IMR-90 (cell line): ENCODE measurements at places on chromosomes 2 and 18. TPM values are rescaled to one million over a fixed set of nuclear protein-coding genes. Genes with fewer than 3 reads are reported as not detected.

DNA sequence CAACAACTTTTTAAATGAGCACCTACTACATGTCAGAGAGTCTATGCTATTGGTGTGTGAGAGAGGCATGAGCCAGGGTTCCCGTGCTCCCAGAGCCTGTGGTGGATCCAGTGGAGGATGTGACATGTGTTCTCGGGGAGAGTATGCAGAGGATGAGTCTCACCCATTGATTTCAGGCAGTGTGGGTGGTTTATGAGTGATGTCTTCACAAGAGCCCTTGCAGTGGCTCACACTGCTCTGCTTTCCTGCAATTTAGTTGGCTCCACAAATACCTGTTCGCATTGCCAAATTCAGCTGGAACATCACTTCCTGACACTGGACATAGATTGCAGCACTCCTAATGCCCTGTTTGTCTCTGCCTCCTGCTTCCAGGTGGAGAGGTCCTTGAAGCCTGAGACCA is 243.6 kb upstream of the CXCR4 start:
- DNase-seq = no peak

DNA sequence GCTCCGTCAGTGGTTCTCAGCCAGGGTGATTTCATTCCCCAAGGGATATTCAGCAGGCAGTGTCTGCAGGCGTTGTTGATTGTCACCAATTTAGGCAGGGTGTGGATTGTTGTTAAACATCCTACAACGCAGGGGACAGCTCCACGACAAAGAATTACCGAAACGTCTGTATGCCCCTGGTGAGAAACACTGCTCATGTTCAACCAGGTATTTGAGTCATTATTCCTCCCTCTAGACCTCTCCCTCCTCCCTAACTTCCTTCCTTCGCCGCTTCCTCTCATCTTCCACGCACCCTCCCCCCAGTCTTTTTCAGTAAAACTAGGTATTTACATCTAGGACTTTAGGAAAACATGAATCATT is 50.8 kb downstream of the NCK2 start:
- no peak for DNase-seq

GRCh38 chr2:63012541-63012940 is 38.1 kb upstream of the OTX1 start:
- DNase-seq = peak; percentile 61

- no peak for DNase-seq
Observed at GRCh38 chr2:109211315-109211714, 82.3 kb downstream of the SH3RF3 start.

- DNase-seq = no peak
Observed at GRCh38 chr18:62648045-62648678, 67.2 kb upstream of the PHLPP1 start.

- DNase-seq = peak; percentile 1
Observed at GRCh38 chr2:156687715-156688114, 251.5 kb downstream of the GPD2 start.

DNA sequence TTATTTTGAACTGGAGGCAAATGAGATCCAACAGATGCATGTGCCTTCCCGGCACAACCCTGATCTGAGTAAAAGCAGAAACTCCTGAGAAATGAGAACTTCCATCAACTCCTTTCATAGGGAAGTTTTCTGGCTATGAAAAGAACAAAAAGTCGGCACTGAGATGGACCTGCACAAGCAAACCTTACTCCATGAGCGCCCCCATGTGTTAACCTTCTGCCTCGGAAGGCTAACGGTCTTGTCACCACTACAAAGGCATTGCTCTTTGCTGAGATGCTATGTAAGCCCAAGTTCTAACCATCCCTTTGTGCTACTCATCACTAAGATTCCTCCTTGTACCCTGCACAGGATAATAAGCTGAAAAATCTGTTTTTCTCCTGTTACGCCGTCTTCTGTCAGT is 57.3 kb upstream of the SULT1C3 start:
- DNase-seq = no peak

- no peak for DNase-seq
Observed at GRCh38 chr18:32335228-32335627, 135.5 kb downstream of the GAREM1 start.

GRCh38 chr2:64327510-64328414 is 126.2 kb upstream of the LGALSL start:
- no peak for DNase-seq

DNA sequence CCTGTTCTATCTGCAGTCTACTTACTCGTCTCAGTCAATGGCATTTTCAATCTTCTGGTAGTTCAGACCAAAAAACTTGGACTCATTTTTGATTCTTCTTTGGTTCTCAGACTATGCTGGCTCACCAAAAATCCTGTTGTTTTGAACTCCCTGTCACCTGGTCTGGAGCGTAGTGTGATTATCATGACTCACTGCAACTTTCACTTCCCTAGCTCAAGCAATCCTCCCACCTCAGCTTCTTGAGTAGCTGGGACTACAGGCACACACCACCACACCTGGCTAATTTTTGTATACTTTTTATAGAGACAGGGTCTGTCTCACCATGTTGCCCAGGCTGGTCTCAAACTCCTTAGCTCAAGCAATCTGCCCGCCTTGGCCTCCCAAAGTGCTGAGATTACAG is 163.3 kb upstream of the CDH7 start:
- no peak for DNase-seq

- no peak for DNase-seq
Observed at GRCh38 chr2:236646441-236646840, 76.8 kb downstream of the ACKR3 start.

- no peak for DNase-seq
Observed at GRCh38 chr2:128436479-128437203, 118.0 kb upstream of the HS6ST1 start.

- DNase-seq = no peak
Observed at GRCh38 chr18:11148680-11149440, 509 bp downstream of the PIEZO2 start.

DNA sequence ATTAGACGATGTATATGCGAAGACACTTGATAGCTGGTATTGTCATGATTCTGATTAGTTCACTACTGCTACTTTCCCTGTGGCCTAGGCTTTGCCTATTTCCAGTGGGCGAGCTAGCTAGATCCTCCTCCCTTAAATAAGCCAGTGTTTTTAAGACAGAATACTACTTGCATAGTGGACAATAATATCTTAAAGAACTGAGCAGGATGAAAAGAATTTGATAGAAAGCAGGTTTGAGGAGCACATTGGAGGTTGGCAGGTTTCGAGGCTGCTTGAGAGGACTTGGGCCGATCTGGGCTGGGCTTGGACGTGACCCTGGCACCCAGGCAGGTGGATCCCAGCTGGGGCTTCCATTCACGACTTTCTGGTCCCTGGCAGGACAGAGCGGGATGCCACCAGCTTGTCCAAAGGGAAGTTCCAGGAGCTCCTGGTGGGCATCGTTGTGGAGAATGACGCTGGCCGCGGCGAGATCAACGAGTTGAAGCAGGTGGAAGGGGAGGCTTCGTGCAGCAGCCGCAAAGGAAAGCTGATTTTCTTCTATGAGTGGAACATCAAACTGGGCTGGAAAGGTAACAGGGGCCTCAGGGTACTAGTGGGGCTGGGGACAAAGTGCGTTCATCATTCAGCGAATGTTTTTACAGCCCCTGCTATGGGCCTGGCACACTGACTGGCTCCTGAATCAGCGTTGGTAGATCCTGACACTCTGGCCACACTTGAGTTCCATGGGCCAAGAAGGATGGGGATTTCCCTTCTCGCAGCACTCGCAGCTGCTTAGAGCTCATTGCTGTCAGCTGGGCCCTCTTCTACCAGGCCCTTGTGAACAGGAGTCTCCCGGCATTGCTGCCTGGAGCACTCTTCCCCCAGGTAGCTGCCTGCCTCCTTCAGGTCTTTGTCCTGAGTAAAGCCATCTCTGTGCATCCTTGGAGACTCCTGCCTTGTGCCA is 16.9 kb downstream of the C2orf74 start:
- peak; percentile 61 for DNase-seq

DNA sequence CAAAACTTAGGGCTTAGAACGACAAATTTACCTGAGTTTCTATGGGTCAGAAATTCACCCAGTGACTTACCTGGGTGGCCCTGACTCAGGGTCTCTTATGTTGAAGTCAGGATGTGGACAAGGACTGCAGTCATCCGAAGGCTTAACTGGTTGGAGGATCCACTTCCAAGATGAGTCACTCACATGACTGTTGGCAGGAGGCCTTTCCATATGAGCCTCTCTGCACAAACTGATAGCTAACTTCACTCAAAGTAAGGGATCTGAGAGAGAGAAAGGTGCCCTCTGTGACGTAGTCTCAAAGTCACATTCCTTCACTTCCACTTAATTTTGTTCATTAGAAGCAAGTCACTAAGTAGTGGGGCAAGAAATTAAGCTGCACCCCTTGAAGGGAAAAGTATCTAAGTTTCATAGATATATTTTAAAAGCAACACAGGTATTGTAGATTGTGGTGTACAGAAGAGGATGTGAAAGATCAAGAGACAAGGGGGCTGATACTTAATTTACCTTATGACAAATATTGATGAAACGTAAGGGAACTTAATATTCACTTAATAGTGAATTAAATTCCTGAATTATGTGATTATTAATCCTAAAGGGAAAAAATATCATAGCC is 48.4 kb downstream of the TANK start:
- peak; percentile 92 for DNase-seq

DNA sequence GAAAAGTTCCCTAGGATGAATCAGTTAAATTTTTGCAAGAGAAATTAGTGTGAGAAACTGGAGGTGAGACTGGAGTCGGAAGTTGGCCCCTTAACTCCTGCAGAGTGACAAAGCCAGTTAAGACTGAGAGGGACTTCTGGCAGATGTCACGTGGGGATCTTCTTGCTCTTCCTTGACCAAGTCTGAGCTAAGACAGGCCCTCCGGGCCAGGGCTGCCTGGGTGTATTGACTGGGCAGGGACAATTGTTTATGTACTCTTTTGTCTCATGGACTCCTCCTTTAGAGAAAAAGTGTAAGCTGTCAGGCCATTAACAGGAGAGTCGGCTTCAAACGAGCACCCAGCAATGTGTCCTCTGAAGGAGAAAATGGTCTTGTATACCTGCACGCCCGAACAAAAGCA is 48.6 kb upstream of the RALBP1 start:
- DNase-seq = no peak

GRCh38 chr2:159010340-159010739 is 41.9 kb downstream of the TANC1 start:
- peak; percentile 80 for DNase-seq

- no peak for DNase-seq
Observed at GRCh38 chr2:39782591-39782990, 3.5 kb upstream of the THUMPD2 start.

The RGPD3 gene
- 0.18 and 0.56 TPM in 2 replicates for total RNA-seq

The RAB12 gene
- total RNA-seq = 14.9 and 35.3 TPM in 2 replicates

The TNFAIP6 gene
- 2.2 and 2.9 TPM in 2 replicates for total RNA-seq
